Activated CD4-positive, alpha-beta T cell treated with anti-CD3 and anti-CD28 coated beads, Interleukin-2, amount 50 U/mL, for 16 hours (primary cell): ENCODE measurements at places on chromosomes 12 and 14.

- DNase-seq, result no peak
These were observed 291.6 kb upstream of the SLC16A7 start for GRCh38 chr12:59304077-59304721.

DNA sequence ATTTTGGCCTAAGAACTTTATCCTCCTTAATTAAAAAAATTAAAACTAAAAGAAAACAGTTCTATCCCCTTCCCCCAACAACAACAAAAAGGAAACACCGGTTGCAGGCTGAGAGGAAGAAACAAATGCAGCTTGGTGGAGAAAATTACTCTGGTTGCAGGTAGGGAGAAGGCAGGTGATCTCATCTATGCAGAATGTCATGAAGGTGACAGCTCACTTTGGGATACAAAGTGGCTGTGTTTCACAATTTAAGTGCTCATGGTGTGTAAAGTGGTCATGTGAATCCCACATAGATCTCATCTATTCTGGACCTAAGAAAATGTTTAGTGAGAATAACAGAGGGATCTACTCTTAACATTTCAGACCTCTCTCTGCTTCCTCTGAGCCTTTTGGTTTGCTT is 219.7 kb upstream of the PKP2 start:
- no peak for DNase-seq

GRCh38 chr14:29529418-29529817 is 398.2 kb downstream of the PRKD1 start:
- no peak for DNase-seq

GRCh38 chr14:22928237-22929103 is 706 bp downstream of the PRMT5 start:
- no peak for DNase-seq

DNA sequence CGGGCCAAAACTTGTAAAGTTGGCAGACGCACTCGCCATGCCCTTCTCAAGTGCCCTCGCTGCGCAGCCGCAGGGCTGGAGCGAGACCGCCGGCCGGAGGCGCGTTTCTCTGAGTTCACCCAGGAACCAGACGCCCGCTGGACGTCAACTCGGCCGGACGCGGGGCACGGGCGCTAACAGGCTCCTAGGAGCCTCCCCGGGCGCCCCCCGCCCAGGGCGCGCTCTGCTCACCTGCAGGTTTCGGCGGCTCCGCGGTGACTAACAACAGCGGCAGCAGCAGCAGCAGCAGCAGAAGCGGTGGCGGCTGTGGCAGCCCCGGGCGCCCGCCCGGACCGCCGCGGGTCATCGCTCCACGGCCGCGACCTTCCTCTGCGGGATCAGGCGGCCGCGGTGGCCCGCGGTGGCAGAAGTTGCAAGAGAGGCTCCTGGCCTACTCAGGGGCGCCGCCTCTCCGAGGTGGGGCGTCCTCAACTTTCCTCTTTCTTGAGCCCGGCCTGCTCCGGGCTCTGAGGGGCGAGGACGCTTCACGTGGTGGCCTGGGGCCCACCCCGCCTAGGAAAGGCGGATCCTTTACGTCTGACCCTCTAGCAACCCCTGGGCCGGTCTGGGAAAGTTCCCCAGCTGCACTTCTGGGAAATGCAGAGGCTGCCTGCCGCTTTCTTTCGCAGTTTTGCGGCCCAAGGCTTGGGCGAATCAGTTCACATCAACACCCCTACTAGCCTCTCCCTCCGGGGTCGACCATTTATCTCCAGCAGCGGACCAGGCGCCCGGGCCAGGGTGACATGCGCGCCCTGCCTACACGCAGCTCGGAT is at the start of gene PLBD1:
TSS of gene PLBD1 (minus strand) at position 533 of the 812 bp plus-strand sequence. CDS start at position 346, 187 bp downstream.
- no peak for DNase-seq

- peak; percentile 52 for DNase-seq
These were observed 45.4 kb downstream of the BCAT1 start for GRCh38 chr12:24903329-24904088.

DNA sequence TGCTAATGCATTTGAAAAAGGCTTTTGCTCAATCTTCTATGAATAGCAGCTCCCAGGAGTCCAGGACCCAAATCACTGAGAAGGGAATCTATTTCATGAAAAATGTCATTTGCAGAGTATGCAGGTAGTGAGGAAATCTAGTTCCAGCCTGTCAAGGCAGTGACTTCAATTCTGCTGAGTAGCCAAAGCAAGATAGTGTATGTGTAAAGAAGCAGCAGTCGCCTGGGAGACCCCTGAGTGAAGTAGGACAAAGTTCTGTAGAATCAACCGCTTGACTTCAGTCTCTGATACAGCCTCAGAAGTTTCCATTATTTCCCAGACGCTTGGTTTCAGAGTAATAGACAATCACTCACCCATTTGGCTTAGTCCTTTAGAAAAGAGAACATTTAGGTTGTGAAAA is 435.6 kb upstream of the LRFN5 start:
- DNase-seq, result no peak

DNA sequence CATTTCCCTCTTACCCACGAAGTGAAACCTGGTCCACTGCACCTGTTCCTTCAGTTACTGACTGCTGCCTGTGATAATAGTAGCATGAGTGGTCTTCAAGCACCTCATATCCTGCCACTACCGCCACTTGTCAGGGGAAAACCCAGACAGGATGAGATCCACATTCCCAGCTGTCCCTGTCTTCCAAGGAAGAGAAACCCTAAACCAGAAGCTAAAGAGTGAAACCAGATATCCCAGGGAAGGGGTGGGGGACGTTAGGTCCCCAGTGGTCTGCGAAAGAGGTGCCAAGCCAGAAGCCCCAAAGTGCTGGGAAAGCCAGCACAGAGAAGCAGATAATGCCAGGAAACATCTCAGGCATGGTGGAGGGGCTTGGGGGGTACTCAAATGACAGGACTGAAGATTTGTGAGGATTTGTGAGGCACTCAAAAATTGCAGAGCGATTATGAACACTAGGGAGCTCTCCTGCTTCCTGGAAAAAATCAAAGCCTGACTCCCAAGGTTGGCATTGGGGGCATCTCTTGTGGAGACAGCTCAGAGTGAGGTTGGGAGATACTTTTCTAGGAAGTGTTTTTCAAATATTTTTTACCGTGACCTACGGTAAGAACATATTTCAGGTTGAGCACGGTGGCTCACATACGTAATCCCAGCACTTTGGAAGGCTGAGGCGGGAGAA is 77.9 kb downstream of the TMEM30B start:
- no peak for DNase-seq

- no peak for DNase-seq
These were observed 60.3 kb upstream of the KCNMB4 start for GRCh38 chr12:70305794-70306193.

- DNase-seq, result peak; percentile 92
These were observed 110.4 kb downstream of the BCAT1 start for GRCh38 chr12:24838531-24838950.

DNA sequence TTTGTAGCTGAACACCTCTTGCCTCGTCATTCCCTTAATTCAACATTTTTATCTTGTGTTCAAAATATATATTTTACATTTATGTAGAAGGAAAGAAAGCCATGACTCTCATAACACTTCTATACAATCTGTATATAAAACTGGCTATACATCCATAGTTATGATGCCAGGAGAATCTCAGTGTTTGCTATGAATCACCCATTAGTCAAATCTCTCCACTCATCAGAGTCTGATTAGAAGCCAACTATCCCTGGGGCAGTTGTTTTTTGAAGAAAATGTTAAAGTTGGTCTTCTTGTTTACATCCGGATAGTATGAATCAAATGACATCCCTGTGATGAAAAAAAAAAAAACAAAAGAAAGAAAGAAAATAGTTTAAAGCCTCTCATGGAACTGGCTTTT is 503.9 kb downstream of the NELL2 start:
- DNase-seq, result no peak

- no peak for DNase-seq
These were observed 111.0 kb downstream of the BEGAIN start for GRCh38 chr14:100476012-100476822.

DNA sequence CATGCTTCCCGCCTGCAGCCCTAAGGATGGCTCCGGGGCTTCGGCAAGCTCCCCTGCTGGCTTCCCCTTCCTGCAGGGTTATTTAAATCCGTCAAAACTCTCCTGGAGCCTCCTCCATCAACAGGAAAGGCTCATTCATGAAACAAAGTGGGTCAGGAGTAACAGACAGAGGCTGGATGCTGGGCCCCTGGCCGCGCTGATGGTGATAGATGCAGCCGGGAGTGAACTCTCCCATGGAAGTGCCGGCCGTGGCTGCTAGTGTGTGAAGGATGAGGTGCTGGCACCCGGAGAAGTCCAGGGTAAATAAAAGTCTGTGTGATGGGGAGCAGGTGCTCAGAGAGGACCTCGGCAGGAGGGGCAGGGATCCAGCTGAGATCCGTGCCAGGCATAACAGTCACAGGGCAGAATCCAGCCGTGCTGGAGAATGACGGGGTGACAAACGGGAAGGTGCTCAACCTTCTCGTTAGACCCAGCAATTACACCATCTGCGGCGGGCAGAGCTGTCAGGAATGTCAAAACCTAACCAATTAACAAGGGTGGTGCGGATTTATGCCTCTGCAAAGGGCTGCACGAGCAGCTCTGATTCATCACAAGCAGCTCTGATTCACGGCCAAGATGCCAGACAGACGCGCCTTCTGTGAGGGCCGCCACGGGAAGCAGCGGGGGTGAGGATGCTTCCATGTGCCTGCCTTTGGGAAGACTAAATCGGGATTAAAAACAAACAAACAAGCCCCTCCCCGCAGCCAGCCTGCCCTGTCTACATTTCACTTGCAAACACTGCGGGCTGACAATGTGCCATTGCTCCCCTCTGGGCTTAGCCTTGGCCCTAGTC is 55.6 kb downstream of the SYNE3 start:
- no peak for DNase-seq

- DNase-seq, result no peak
These were observed 58.6 kb downstream of the SVOP start for GRCh38 chr12:108962256-108962655.

DNA sequence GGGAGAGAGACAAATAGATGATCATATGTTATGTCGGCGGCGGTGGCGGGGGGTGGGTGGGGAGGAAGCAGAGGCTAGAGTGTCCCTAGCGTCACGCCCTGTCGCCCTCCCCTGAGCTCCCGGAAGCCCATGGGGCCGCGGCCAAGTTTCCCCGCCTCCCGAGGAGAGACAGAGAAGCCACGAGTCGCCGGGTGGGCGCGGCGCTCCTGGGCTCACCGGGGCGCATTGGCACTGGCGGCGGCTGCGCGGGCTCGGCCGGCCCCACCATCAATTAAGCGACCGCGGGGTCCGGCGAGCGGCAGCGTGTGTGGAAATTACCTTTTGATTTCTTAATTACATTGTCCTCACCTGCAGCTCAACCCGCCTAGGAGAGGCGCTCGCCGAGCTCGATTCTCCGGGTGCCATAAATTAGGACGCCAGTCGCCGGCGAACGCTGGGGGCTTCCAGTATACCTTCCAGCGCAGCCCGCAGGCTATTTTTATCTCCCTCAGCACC is 119.9 kb upstream of the LHX5 start:
- no peak for DNase-seq

DNA sequence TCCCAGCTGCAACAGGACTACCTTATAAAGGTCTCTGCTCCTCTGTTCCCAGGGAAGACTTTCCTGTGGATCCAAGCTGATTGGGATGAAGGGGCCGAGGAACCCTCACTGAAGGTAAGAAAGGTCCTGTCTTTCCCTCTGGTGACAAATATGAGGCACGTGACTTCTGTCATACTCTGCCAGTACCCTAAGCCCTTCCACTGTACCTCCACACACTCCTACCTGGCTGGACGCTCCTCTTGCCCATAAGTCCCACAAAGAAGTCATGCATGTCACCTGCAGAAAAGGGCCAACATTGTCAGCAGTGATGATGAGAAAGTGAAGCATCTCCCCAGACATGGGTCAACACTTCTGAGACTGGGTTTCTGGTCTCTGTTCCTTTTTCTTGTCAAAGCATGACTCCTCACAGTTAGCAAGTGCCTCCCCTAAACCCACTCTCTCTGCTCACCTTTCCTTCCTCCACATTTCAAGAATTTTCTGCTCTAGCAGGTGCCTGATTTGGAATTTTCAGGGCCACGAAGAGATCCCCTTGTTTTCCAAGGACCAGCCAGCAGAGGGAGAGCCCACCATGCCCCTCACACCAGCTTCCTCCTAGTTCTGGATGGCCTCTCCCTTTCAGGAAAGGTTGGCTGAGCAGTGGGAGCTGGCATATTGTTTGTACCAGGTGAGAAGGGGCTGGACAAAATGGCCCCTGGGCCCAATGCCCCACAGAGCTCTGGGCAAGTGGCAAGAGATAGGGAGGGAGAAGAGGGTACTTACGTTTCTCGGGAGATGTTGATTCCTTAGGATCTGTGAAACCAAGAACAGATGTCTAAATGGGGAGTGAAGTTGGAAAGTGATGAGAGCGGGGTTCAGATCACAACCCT is 3.5 kb downstream of the TAC3 start:
- DNase-seq, result no peak

- no peak for DNase-seq
These were observed 1.6 kb downstream of the FICD start for GRCh38 chr12:108516511-108517275.

DNA sequence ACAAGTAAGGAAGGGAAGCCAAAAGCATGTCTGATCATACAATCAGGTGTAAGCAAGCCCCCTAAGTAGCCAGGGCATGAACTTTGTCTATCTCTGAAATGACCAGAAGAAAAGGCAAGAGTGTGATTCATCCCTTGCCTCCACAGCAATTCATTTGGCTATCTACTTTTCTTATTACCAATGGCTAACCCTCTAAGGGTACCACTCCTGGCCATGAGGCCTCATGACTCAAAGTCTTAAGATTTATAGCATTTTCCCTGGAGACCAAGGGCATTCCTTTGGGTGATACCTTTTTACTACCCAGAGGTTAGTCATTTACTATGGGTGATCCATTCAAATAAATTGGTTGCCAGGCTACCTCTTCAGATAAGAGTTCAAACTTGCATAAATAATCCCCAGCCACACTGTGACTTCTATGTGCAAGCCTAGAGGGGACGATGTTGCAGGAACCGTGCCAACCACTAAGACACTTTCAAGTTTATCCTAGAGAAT is 1.5 kb upstream of the LGALS3 start:
- DNase-seq, result no peak

- no peak for DNase-seq
These were observed 201.0 kb upstream of the RTL1 start for GRCh38 chr14:101104485-101104884.

DNA sequence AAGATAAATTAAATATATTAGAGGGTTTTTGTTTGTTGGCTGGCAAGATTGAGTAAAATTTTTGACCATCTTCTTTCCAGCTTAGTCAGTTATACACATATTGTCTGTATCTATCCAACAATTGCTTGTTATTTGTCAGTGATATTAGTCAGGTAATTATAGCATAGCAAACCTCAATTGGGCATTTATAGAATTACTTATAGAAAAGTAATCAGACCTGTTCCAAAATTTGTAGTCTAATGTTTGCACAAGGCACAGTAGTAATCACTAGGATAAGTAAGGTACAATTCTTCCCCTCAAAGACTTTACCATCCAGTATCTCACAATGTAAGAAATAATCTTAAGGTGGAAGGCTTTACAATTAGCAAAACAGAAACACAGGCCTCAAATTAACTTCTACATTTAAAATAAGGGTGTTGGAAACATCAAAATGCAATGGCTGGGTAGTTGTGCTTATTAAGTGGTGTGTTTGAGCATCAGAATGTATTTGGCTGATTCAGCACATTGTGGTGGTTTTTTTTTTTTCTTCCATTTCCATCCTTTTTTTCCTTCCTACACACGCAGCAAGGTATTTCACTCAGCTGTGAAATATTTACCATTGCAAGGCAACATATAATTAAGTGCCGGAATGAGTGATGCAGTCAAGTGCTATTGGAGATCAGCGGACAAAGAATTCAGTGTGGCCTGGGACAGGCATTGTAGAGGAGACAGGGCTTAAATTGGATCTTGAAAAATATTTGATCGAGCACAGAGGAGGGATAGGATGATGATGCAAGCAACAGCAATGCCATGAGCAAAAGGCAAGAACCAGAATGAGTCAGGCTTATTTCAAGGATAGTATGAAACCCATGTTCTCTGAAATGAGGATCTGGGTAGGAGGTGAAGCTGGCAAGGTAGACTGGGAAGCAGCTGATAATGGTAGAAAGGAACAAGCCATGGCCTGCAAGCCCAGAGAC is 178.2 kb downstream of the AKAP6 start:
- no peak for DNase-seq
